Cerebellar nuclear complex (tissue), 1 donor: ENCODE measurements at places on chromosomes 3 and 15.

DNA sequence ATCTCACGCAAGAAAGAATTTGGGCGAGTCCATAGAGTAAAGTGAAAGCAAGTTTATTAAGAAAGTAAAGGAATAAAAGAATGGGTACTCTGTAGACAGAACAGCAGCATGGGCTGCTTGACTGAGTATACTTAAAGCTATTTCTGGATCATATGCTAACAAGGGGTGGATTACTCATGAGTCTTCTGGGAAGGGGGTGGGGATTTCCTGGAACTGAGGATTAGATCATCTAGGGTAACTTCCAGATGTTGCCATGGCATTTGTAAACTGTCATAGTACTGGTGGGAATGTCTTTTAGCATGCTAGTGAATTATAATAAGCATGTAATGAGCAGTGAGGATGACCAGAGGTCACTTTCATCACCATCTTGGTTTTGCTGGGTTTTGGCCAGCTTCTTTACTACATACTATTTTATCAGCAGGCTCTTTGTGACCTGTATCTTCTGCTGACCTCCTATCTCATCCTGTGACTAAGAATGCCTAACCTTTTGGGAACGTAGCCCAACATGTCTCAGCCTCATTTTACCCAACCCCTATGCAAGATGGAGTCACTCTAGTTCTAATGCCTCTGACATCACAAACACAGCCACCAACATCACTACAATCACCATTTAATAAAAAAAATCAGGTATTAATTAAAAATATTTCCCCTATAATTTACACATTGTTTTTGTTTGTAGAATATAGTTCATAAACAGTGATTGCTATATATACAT lies 890.7 kb upstream of the EPHA6 start:
- no peak for DNase-seq

- no peak for DNase-seq
These were observed 82.7 kb downstream of the FOXB1 start for GRCh38 chr15:60086681-60087429.

GRCh38 chr3:197381371-197381770 lies 83.0 kb upstream of the DLG1 start:
- no peak for DNase-seq

GRCh38 chr3:188021041-188021440 lies 132.9 kb upstream of the LPP start:
- DNase-seq = no peak

DNA sequence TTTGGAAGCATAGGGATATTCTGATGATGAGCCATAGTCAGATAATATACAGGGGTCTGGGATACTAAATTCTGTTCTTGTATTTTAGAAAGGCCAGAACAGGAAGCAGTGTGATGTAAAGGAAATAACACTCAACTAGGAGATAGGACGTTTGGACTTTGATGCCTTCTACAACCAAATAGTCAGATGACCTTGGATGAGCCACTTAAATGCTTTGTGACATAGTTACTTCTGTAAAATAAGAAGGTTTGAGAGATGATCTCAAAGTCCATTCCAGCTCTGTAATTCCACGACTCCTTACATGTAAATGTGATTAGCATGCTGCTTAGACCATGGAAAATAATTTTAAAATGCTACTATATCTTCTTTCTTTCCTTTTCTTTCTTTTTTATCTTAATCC lies 29.5 kb upstream of the CCDC54 start:
- DNase-seq = no peak

DNA sequence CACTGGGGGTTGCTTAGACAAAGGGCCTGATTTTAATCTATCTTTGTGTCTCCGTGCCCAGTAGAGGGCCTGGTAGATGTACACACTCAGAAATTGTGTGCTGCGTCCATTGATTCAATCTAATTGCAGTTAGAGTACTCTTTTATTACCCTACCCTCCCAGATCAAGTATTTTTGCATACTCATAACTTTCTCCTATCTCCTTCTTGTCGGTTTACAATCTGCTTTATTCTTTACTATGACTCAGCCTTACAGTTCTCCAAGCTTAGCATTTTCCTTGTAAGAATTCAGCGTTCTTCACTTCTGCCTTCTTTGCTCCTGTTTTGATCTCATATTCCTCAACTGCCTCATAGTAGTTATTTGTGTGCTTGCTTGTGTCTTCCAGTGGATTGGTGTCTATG lies 124.5 kb upstream of the ARRDC4 start:
- no peak for DNase-seq
